Dorsolateral prefrontal cortex (tissue), 122 donors: ENCODE measurements at places on chromosomes 16 and 17.

- no peak for DNase-seq
Measured at GRCh38 chr16:65069766-65070165, 52.1 kb downstream of the CDH11 start.

DNA sequence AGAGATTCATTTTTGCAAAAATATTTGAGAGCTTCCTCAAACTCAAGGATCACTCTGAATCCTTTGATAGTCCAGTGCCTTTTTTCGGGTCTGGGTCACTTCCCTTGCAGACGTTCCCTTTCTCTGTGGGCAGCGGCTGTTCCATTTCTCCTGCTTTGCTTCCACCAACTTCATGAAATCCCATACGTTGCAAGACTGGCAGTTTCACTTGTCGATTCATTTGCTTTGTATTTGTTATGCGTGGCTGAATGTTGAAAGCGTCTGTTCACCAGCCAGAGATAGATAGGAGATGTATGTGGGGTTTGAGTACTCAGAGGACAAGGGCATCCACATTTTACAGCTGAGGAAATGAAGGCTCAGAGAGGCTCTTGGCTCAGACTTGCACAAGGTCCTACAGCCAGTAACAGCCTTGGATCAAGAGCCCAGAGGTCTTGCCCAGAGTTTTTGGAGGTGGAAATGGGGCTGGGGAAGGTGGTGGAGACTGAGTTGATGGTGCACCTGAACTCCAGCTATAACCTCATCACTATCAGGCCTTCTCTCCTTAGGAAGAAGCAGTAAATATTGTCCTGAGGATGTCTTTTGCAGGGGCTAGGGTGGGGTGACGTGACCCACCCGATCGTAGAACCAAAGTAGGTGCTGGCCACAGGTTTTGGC is 1.3 kb upstream of the CCDC102A start:
- peak; percentile 2 for DNase-seq

DNA sequence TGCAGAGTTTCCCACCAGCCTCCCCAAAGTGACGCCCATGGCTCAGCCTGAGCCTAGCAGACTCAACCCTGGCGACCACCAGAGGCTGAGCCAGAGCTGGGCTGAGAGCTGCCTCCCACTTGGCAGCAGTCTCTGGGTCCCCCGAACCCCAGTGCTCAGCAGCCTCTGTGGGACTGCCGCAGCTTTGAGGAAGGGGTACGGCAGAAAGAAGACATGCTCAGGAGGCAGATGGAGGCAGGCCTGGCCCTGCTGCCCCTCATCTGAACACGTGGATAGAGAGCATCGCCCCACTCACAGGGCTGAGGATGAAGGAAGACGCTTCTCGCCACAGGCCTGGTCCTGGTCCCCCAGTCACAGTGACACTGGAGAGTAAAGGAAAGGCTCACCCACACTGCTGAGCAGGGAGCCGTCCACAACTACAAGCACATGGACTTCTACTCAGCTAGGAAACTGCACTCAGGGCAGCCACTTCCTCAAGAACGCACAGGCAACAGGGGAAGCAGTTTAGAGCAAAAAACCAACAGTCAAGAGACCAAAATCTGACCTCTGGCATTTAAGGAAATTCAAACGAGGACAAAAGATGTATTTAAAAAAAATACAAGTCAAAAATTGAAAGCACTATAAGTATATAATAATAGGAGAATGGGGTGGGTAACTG is 45.2 kb upstream of the GSG1L start:
- DNase-seq = no peak

DNA sequence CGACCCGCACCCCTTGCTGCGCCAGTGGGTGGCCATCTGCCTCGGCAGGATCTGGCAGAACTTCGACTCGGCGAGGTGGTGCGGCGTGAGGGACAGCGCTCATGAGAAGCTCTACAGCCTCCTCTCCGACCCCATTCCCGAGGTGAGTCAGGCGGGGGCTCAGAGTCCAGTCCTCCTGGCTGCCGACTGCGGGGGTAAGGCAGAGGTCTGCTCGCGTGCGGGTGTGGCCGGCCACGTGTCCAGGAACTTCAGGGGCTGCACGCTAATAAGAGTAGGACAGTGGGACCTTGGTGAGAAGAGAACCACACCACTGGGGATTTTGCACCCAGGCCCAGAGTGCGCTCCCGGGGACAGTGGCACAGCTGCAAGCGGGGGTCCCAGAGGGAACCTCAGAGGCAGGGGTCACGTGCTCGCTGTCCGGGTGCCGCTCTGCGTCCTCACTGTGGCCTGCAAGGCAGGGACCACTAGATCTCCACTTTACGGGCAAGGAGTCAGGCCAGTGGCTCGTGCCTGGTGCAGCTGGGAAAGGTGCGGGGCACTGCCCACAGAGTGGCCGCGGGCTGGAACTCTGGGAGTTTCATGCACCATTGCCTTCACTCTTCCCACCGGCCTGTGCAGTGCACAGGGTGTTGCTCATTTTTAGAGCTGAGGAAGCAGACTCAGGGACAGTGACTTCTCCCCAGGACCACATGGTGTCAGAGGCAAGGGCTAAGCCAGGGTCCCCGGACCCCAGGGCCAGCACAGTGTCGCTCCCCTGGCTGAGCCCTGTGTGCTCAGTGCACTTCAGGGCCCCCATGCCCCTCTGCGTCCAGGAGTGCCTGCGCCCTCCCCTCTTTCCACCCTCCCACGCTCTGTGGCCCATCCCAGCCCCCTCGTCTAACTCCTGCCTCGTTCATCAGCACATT is 107.6 kb upstream of the CHMP6 start:
- no peak for DNase-seq

DNA sequence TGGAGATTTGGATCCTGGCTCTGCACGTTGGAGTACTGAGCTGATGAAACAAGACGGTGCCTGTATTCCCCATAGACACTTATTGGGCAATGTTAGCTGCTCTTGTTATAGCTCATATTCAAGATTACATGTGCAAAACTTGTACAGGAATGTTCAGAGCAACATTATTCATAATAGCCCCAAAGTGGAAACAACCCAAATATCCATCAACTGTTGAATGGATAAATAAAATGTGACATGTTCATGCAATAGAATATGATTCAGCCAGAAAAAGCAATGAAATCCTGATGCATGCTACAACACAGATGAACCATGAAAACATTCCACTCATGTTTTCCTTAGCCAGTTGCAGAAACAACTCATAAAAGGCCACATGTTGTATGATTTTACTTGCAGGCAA is 5.7 kb upstream of the SDR42E1 start:
- no peak for DNase-seq

- no peak for DNase-seq
Measured at GRCh38 chr16:50440531-50440930, 71.7 kb upstream of the BRD7 start.

- no peak for DNase-seq
Measured at GRCh38 chr17:77785312-77785905, 173.1 kb upstream of the TNRC6C start.

DNA sequence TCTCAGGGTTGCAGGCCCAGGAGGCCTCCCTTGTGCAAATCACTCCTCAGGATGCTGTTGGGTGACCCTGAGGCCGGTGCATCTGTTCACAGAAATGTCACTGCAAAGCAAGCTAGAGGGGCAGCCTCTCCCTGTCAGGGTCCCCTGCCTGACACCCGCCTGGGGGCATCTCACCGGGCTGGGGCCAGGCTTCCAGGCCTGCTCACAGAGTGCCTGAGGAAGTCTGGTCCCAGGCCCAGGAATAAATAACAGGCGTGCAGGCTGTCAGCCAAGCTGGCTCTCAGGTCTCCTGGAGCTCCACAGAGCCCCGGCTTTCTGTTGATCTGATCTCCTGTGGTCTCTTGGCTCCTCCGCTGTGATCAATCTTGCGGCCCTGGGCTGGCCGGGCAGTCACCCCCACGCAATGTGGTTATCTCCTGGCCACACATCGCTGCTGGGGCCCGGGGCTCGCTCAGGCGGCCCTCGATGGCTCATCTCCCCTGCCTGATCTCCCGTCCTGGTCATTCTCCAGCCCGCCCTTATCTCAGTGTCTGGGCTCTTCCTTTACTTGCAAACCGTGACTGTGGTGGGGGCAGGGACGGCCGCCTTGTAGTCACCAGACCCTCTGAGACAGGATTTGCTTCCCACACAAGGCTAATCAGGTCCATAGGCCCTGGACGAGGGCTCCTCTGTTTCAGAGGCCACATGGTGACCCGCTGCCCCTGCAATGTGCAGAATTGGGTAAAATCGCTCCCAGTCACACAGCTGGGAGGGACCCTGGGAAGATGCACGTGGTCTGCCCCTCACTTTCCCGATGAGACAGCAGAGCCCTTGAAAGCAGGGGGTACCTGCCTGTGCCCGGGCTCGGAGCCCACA is 231.2 kb upstream of the GSE1 start:
- DNase-seq = peak; percentile 58

- no peak for DNase-seq
Measured at GRCh38 chr17:4152471-4152870, 9.5 kb downstream of the CYB5D2 start.

- DNase-seq = no peak
Measured at GRCh38 chr17:6286233-6286632, 148.7 kb downstream of the AIPL1 start.

DNA sequence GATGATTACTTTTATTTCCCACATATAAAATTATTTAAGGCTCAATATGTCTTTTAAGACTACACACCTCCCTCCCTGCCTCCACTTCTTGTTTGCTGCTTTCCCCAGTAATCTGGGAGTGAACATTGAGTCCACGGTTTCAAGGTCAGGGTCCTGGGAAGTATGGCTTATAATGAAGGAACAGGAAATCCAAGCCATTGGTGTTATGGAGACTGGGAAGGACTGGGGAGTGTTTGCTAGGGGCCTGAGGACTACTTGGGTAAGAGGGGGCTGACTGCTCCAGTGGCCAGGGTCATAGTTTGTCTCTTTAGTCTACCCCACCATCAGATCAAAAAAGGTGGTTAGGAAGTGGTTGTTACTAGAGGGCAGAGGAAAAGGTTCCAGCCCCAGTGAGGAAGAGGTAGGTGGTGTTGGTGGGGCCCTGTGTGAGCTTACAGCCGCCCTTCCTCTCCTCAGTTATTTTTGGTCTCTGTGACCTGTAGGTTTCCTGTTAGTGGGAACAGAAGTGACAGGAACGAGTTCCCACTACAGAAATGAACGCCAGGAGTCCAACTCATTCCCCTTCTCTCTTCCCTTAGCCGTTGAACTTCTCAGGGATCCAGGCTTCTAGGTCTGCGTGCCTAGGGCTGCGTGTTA is 742 bp upstream of the SLC16A13 start:
- no peak for DNase-seq

GRCh38 chr16:3830625-3831254 is 49.8 kb downstream of the CREBBP start:
- DNase-seq = no peak

- no peak for DNase-seq
Measured at GRCh38 chr16:56411123-56411522, 14.2 kb downstream of the AMFR start.

DNA sequence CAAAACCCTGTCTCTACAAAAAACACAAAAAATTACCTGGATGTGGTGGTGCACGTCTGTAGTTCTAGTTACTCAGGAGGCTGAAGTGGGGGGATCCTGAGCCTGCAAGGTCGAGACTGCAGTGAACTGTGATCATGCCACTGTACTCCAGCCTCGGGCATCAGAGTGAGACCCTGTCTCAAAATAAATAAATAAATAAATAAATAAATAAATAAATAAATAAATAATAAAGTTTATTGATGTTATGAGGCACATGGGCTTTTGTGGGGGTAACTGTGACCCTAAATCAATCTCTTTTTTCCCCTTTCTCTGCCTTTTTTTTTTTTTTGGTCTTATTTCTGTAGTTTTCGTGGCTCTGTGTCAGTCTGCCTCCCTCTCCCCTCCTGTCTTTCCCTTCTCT is 4.5 kb upstream of the ASIC2 start:
- no peak for DNase-seq

DNA sequence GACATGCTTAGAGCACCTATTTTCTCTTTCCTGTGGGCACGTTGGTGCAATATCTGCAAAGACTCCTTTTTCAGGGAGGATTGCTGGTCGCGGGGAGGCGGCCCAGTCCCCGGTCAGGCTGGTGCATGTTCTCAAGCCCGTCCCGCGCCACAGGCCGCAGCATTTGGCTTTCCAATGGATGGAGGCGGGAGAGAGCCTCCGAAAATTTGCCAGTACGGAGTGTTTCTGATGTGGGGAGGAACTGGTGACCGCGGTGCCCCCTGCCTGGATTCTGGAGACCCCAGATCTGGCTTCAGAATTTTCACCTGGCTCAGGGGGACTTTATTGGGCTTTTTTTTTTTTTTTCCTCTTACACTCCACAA is 2.3 kb downstream of the CMIP start:
- no peak for DNase-seq

GRCh38 chr16:53804467-53804866 is 100.5 kb downstream of the FTO start:
- no peak for DNase-seq

DNA sequence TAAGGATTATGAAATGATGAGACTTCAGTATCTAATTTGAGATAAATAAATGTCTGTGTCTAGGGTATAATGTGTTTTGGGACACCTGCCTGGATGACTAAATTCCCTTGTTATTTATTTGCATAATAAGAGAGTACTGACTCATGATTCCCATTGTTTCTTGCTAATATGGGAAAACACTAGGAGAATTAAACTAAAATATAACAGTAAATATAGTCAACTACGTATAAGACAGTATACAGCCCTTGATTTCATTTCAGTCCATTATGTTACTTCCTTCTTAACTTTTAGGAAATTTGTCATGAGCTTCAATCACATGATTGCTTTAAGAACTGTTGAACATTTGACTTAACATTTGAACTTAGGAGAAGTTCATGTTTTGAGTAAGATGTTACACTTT is 62.4 kb downstream of the VMP1 start:
- no peak for DNase-seq

DNA sequence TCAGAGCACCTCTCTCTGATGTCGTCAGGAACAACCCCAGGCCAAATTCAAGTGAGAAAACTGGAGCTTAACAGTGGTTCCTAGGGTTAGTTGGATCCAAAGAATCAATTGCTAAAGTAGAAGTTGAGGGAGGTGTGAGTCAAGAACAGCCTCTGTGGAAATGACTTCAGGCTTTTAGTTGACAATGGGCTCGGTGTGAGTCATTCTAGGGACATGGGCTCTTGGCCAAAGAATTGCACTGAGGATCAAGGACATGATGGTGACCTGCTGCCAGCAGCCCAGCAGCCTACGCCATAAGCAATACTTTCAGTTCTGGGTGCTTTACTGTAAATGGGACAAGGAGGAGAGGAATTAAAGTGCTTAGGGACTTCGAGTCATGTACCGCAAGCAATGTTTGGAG is 32.1 kb upstream of the SMURF2 start:
- no peak for DNase-seq

DNA sequence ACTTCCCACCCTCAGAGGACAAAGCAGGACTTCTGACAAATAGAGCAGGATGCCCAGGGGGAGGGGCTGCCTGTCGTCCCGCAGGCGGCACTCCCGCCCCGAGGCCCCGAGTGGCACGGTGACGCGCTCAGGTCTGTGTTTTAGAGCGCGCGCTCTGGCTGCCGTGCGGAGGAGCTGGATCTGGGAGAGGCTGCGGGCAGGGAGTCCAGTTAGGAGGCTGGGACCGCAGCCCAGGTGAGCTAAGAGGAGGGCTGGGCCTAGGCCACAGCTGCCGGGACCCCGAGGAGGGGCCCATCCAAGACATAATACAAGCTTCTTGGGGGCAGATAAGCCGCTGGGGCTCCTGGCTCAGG is 6.4 kb downstream of the DOC2A start:
- DNase-seq = no peak

- no peak for DNase-seq
Measured at GRCh38 chr16:58853854-58854791, 120.0 kb upstream of the GOT2 start.

GRCh38 chr16:73154063-73154870 is 106.3 kb upstream of the ZFHX3 start:
- DNase-seq = peak; percentile 36

- DNase-seq = no peak
Measured at GRCh38 chr16:65002265-65002664, 119.6 kb downstream of the CDH11 start.
